WTC11 (cell line): ENCODE measurements at places on chromosomes 7 and 10. TPM values are rescaled to one million over a fixed set of nuclear protein-coding genes. Genes with fewer than 3 reads are reported as not detected.
A peak's percentile ranks its signal among the peaks of the same experiment; 100 is the strongest.

DNA sequence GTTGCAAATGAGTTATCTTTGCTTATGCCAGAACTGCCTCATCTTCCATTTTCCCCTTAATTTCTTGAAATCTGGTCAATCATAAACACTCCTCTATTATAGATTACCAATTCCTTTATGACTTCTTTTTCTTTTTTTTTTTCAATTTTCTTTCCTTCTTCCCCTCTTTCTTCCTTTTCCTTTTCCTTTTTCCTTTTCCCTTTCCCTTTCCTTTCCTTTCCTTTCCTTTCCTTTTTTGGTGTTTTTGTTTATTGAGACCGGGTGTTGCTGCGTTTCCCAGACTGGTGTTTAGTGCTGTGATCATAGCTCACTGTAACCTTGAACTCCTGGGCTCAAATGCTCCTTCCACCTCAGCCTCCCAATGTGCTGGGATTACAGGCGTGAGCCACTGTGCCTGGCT is 151.4 kb upstream of the FOXP2 start:
- 0 out of 2 replicates have a peak overlapping the region, but pooled peaks have one; percentile 23 for H3K27ac ChIP-seq
- no peaks in the 10 kb centered on the region for H3K36me3 ChIP-seq
- H3K4me3 ChIP-seq, result no peak overlapping the region
- H3K4me1 ChIP-seq, result no peaks in the 10 kb centered on the region
- no peak for DNase-seq
- no peaks in the 10 kb centered on the region for H3K27me3 ChIP-seq

GRCh38 chr10:133216776-133217175 is 13.2 kb upstream of the UTF1 start:
- peaks cover 13% of the 10 kb centered on the region for H3K36me3 ChIP-seq
- no peak overlapping the region for H3K4me3 ChIP-seq
- H3K27me3 ChIP-seq, result no peaks in the 10 kb centered on the region
- no peak for DNase-seq
- H3K4me1 ChIP-seq, result peaks cover 10% of the 10 kb centered on the region
- H3K27ac ChIP-seq, result peak overlapping the region; percentile 60; the same call in 1 of the 2 replicates

DNA sequence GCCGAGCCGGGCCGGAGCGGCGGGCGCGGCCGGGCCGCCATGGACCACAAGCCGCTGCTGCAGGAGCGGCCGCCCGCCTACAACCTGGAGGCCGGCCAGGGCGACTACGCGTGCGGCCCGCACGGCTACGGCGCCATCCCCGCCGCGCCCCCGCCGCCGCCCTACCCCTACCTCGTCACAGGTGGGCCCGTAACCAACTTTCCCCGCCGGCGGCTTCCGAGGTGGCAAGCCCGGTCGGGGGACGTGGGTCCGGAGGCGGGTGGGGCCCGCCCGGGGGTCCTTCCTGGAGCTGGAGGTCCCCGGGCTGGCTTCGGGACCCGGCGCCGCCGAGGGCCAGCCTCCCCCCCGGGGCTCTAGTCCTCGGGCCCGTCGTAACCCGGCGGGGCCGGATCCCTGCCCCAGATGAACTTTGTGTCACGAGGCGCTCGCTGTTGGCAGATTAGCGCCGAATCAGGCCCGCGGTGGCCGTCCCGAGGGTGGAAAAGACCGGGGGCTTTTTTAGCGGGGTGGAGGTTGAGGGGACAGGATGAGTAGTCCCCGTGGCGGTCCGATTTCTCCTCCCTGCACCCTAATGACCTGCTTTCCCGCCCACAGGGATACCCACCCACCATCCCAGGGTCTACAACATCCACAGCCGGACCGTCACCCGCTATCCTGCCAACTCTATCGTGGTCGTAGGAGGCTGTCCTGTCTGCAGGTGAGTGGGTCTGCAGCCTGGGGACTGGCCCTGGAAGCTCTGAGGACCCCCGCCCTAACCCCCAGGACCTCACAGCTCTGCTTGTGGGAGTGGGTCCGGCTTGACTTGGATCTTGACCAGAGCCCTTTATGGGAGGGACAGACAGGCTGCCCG is 496 bp downstream of the BRI3 start:
- peak overlapping the region; percentile 82 for H3K27ac ChIP-seq
- H3K27me3 ChIP-seq, result no peaks in the 10 kb centered on the region; the same call in 1 of the 2 replicates
- H3K4me1 ChIP-seq, result peaks cover 36% of the 10 kb centered on the region
- peaks cover 5% of the 10 kb centered on the region; the same call in 1 of the 2 replicates for H3K36me3 ChIP-seq
- H3K4me3 ChIP-seq, result peak overlapping the region; percentile 90

GSTO2 gene
- 10.7 to 18.7 TPM (median 17.6 TPM) in 3 replicates for total RNA-seq

DNA sequence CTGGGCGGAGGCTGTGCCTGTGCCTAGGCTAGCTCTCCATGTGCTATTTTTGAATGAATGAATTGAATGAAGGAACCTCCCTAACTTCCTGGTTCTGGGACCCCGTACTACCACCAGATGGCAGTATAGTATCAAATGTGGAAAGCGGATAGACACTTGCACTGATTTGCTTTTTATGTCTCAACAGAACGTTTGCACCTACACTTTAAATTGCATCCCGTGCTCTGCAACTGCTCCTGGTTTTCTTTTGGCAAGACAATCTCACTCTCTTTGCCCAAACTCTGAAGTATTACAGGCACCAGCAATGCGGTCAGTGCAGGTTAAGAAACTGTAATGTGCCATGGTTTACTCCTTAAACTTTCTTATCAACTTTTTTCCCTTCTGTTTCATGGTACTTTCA is 6.5 kb downstream of the FZD8 start:
- H3K27me3 ChIP-seq, result peaks cover 19% of the 10 kb centered on the region
- no peak overlapping the region for H3K4me3 ChIP-seq
- H3K4me1 ChIP-seq, result peaks cover 45% of the 10 kb centered on the region
- H3K36me3 ChIP-seq, result no peaks in the 10 kb centered on the region
- DNase-seq, result peak; percentile 20

- H3K4me1 ChIP-seq, result no peaks in the 10 kb centered on the region
- no peak overlapping the region for H3K27ac ChIP-seq
- peaks cover 97% of the 10 kb centered on the region for H3K27me3 ChIP-seq
Observed at GRCh38 chr7:157596881-157597280, 260.1 kb downstream of the DNAJB6 start.

DNA sequence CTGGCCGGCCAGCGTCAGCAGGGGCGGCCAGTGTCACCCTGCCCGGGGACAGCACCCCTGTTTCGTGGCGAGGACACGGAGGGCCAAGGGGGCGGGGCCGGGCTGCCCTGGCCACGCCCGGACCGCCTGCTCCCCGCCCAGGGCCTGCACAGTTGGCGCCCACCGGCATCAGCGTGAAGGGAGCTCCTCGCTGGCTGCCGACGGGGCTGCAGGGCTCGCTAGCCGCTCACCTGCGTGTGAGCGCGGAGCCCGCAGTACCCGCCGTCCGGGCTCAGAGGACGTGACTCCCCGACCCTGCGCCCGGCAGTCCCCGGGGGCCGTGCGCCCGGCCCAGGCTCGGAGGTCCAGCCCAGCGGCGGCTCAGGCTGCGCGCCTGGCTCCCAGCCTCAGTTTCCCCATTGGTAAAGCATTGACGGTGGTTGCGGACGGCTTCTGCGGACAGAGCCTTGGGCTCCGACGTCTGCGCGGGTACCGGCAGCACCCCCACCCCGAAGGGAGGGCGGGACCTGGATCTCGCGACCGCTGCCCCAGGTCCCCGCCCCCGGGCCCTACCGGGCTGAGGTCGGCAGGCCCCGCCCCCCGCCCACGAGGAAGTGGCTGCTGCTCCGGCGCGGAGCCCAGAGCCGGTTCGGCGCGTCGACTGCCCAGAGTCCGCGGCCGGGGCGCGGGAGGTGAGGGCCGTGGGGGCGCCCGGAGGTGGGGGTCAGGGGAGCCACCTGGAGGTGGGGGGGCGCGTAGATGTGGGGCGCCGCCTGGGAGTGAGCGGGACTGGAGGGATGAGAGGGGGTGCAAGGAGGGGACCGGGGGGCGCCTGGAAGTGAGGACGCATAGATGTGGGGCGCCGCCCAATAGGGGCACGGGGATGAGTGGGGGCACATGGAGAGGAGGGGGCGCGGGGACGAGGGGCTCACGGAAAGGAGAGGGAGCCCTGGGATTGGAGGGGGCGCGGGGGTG is at the start of gene ARPC1B:
TSS of gene ARPC1B (plus strand) at position 620 of the 954 bp plus-strand sequence. CDS start 10,985 bp downstream, outside the sequence.
- H3K4me1 ChIP-seq, result peaks cover 15% of the 10 kb centered on the region
- H3K36me3 ChIP-seq, result peaks cover 11% of the 10 kb centered on the region
- H3K27ac ChIP-seq, result 0 out of 2 replicates have a peak within 1 kb of the TSS, but pooled peaks have one; percentile 65
- H3K4me3 ChIP-seq, result peak within 1 kb of the TSS; percentile 84
- DNase-seq, result peak; percentile 74

GRCh38 chr7:16933296-16934279 is 51.8 kb upstream of the AGR3 start:
- H3K27ac ChIP-seq, result no peak overlapping the region
- H3K4me1 ChIP-seq, result no peaks in the 10 kb centered on the region

DNA sequence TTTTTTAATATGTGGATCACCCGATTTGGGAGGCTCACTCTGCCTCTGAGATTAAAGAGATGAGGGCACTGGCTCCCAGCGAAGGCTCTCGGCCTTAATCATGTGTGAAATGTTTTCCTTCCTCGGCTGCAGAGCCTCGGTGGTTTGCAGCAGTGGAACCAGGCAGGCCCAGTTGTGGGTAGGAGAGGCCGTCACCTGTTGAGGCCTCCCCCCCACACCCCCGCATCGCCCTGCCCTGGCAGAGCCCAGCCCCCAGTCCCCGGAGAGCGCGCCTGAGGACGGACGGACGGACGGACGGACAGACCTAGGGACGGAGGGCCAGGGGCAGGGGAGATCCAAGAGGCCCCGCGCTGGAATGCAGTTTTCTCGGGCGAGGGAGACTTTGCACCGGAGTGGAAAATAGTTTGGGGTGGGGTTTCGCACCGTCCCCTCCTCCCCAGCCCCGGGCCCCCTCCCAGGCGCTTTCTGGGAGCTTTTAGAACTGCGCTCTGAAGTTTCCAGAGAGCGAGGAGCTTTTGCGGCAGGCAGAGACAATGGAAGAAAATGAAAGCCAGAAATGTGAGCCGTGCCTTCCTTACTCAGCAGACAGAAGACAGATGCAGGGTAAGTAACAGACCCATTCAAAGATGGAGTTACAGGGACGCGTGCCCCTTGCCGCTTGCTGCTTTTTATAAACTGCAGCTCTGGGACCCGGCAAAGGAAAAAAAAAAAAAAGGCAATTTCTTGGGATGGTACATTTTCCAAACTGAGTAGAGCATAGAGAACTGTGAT is at the start of gene KIAA1217:
TSS of gene KIAA1217 (plus strand) at position 478 of the 771 bp plus-strand sequence. CDS start at position 534, 56 bp downstream.
- peak; percentile 44 for DNase-seq
- peaks cover 61% of the 10 kb centered on the region for H3K4me1 ChIP-seq
- no peaks in the 10 kb centered on the region for H3K27me3 ChIP-seq

LRRD1 gene
- not detected in 3 replicates for total RNA-seq

DNA sequence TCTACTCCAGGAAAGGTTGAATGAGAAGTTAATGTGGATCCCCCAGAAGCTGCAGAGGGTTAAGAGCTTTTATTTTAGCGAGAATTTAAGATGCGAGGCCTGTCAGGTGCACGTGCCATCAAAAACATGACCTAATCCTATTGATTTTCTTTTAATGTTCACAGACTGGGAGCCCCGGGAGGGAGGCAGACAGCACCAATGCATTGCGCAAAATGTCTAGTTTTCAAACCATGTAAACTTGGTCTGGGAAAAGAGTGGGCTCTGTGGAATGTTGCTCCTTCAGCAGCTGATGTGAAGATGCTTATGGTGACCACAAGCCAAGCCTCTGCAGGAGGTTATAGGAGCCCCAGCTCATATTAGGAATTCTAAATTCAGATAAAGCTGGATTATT is 172.0 kb upstream of the ITGB1 start:
- DNase-seq, result no peak
- no peak overlapping the region for H3K4me3 ChIP-seq
- H3K27me3 ChIP-seq, result no peaks in the 10 kb centered on the region; the same call in 1 of the 2 replicates
- no peak overlapping the region for H3K27ac ChIP-seq
- peaks cover 4% of the 10 kb centered on the region; the same call in 1 of the 2 replicates for H3K36me3 ChIP-seq
- H3K4me1 ChIP-seq, result peaks cover 14% of the 10 kb centered on the region

- peaks cover 32% of the 10 kb centered on the region for H3K4me1 ChIP-seq
- no peaks in the 10 kb centered on the region for H3K36me3 ChIP-seq
- H3K27ac ChIP-seq, result no peak overlapping the region
Observed at GRCh38 chr10:78892338-78893176, 176.2 kb upstream of the ZMIZ1 start.

- H3K4me3 ChIP-seq, result no peak overlapping the region
- no peaks in the 10 kb centered on the region for H3K36me3 ChIP-seq
- no peaks in the 10 kb centered on the region for H3K27me3 ChIP-seq
- no peak for DNase-seq
Observed at GRCh38 chr10:24825551-24825950, 101.9 kb upstream of the ARHGAP21 start.

TMEM213 gene
- 0.11 to 0.18 TPM (median 0.11 TPM) in 3 replicates for total RNA-seq

GPC2 gene
- total RNA-seq, result 52.1 to 63.9 TPM (median 63.0 TPM) in 3 replicates

- peaks cover 2% of the 10 kb centered on the region; the same call in 1 of the 2 replicates for H3K36me3 ChIP-seq
- H3K4me3 ChIP-seq, result no peak overlapping the region
- no peaks in the 10 kb centered on the region for H3K27me3 ChIP-seq
- H3K27ac ChIP-seq, result peak overlapping the region; percentile 68; the same call in 1 of the 2 replicates
- no peak for DNase-seq
Observed at GRCh38 chr7:2108501-2109250, 124.1 kb downstream of the MAD1L1 start.

GRCh38 chr7:85535974-85536729 is 349.3 kb upstream of the SEMA3D start:
- no peak overlapping the region for H3K4me3 ChIP-seq
- H3K4me1 ChIP-seq, result 0 out of 2 replicates have a peak, but pooled peaks cover 3% of the 10 kb centered on the region
- DNase-seq, result no peak
- no peaks in the 10 kb centered on the region for H3K36me3 ChIP-seq
- H3K27ac ChIP-seq, result no peak overlapping the region

- H3K4me1 ChIP-seq, result peaks cover 44% of the 10 kb centered on the region
- peaks cover 7% of the 10 kb centered on the region for H3K36me3 ChIP-seq
- no peak overlapping the region for H3K27ac ChIP-seq
- H3K27me3 ChIP-seq, result no peaks in the 10 kb centered on the region; the same call in 1 of the 2 replicates
- no peak overlapping the region for H3K4me3 ChIP-seq
Observed at GRCh38 chr10:112802411-112803022, 147.5 kb upstream of the TCF7L2 start.

- H3K27ac ChIP-seq, result no peak overlapping the region
- H3K36me3 ChIP-seq, result no peaks in the 10 kb centered on the region
- DNase-seq, result no peak
- H3K4me1 ChIP-seq, result no peaks in the 10 kb centered on the region
- no peaks in the 10 kb centered on the region for H3K27me3 ChIP-seq
Observed at GRCh38 chr7:125436220-125436619, 506.6 kb upstream of the POT1 start.

SPDYE2 gene
- 0.15 to 0.23 TPM in 2 of 3 replicates, not detected in the other for total RNA-seq

GRCh38 chr7:30674420-30674819 is 7.8 kb downstream of the CRHR2 start:
- peaks cover 18% of the 10 kb centered on the region for H3K27me3 ChIP-seq
- H3K27ac ChIP-seq, result no peak overlapping the region
- no peak overlapping the region for H3K4me3 ChIP-seq

HYAL4 gene
- total RNA-seq, result not detected in 3 replicates

OPN4 gene
- total RNA-seq, result not detected in 3 replicates

DNA sequence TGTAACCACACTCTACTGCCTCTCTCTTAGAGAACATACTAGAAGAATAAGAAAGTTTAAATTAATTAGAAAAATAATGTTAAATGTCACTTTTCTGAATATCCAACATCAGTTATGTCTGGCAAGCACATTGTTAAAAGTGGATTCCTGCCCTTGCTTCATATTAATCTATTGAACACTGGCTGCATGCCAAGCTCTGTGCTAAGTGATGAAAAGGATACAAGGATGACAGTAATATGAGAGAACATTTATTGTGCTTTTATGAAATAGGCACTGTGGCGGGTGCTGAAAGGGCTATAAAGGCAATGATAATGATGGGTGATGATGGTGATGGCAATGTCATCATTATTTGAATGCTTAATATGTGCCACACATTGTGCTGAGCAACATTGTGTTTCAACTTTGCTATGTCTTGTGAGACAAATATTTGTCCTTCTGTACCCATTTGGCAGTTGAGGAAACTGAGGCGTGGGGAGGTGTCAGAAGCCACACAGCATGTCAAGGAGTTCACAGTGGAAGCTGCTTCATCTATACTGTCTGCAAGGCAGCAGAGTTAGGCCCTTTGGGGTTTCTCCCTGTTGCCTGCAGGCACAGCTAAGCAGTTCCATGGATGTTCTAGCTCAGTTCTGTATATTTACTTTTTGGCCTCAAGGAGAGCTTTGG is 64.2 kb upstream of the RAPGEF5 start:
- H3K36me3 ChIP-seq, result no peaks in the 10 kb centered on the region
- H3K4me3 ChIP-seq, result no peak overlapping the region
- no peak overlapping the region for H3K27ac ChIP-seq
- H3K4me1 ChIP-seq, result peaks cover 17% of the 10 kb centered on the region
- DNase-seq, result no peak
